ENCODE measurements at places on chromosomes 2 and 18.

- DNase-seq: no peak
Observed at GRCh38 chr18:44500808-44501610, 179.7 kb upstream of the SETBP1 start.

GRCh38 chr2:172829229-172829628, 93.6 kb downstream of the RAPGEF4 start:
- no peak for DNase-seq

DNA sequence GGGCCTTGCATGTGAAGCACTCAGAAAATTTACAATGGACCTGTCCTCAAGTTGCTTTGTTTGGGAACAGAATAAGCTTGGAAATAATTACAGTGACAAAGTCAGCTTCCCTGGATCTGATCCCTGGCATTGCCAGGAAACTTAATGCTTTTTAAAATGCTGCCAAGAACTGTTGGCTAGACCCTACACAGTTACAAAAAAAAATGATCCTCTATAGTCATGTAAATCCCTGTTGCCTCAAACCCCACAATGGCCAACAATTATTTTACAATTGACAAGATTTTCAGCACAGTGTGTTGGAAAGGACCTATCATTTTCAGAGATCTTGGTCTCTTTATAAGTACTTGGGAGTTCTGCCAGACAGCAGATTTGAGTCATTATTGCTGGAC, 470.4 kb upstream of the ACVR2A start:
- DNase-seq: no peak

DNA sequence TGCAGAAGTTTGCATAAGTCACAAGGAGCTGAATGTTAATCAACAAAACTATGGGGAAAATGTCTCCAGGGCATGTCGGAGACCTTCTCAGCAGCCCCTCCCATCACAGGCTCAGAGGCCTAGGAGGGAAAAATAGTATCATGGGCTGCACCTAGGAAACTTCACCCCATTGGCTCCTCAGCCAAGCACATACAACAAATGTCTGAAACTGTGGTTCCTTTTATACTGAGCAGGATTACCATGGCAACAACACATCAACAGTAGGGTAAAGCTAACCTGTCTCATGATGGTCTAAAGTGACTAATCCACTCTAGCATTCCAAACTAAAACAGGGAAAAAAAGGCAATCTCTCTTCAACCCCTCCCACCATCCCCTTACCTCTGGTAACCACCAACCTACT, 3.2 kb upstream of the NEMP2 start:
- DNase-seq: no peak

DNA sequence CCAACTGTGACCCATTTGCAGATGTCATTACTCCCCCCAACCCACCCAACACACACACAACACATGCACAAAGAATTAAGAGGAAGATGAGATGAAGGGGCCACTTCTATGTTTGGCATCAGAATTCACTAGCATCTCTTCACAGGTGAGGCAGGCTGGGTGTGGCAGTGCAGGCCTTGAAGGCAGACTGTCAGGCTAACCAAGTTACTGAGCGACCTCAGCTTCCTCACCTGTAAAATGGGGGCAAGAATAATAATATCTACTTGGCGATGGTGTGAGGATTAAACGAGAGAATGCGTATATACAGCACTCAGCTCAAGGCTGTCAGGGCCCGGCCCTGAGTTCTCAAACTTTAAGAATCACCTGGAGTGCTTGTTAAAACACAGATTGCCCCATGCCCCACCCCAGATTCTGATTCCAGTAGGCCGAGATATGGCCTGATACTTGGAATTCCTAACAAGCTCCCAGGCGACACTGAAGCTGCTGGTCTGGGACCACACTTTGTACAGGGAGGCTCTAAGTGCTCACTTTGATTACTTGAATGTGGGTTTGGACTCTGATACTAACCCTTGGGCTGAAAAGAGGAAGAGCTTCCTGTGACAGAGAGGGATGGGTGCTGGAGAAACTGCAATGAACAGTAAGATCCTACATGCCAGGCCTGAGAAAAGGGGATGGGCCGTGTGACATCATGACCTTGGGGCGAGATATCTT, 1.1 kb downstream of the ACTG2 start:
- no peak for DNase-seq

DNA sequence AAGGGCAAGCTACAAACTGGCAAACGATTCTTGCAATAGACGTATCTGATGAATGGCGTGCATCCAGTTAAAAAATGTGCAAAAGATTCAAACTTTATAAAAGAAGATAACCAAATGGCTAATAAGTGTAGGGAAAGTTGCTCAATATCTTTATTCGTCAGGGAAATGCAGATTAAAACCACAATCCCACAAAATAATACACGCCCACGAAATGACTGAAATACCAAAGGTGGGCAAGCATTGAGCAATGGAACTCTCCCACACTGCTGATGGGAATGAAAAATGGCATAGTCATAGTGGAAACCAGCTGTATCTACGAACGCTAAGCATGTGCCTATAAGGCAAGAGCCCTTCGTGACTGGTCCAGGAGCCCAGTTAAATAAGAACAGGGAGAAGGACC, 168.6 kb upstream of the SIX2 start:
- DNase-seq: no peak

GRCh38 chr2:106311041-106311370, 116.9 kb upstream of the UXS1 start:
- DNase-seq: no peak

GRCh38 chr2:160892204-160892603, 268.0 kb upstream of the TANK start:
- DNase-seq: no peak

- DNase-seq: no peak
Observed at GRCh38 chr2:149068225-149068995, 29.9 kb downstream of the LYPD6B start.

- DNase-seq: no peak
Observed at GRCh38 chr2:118906186-118906585, 35.8 kb upstream of the MARCO start.

DNA sequence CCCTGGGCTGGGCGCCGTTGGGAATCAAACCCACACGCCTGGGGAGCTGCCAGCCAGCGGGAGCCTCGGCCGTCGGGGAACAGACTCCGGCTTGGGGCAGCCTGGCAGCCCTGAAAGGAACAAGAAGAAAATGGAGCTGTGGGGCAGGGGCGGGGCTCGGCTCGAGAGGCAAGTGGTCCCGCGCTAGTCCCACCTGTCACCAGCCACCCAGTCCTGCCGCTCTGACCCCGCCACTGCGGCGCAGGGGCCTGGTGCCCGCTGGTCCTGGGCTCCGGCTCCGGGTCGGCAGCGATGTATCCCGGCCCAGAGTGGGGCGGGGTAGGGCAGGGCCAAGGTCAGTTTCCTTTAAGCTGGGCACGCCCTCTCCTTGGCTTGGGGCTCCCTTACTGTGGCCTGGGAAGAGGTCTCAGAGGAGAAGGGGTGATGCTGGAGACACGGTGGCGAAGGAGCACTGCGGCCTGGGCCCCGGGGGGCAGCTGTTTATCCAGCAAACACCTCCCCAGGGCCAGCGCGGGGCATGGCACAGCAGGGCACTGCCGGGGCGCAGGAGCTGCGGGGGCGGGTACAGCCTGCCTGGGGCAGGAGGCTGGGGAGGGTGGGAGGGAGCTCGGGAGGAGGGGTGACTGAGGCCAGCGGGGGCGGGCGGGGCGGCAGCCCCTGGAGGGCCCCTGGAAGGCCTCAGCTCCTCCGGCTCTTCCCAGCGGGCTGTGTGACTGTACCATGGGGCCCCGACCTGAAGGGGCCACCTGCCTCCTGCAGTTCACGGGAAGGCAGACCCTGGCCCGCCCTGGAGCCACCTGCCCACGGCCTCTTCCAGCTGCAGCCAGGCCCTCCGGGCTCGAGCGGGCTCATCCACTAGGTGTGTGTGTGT, 15.6 kb downstream of the ODC1 start:
- DNase-seq: no peak

DNA sequence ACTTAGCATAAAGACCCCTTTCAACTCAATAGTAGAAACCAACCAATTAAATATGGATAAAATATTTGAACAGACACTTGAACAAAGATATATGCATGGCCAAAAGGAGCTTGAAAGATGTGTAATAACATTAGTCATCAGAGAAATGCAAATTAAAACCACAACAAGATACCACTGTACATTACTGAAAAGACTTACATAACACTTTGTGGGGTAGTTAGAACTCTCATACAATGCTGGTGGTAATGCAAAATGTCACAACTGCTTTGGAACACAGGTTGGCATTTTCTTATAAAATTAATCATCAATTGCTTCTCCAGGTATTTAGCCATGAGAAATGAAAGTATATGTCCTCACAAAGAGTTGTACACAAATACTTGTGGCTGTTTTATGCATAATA, 60.7 kb downstream of the TTC27 start:
- DNase-seq: no peak

DNA sequence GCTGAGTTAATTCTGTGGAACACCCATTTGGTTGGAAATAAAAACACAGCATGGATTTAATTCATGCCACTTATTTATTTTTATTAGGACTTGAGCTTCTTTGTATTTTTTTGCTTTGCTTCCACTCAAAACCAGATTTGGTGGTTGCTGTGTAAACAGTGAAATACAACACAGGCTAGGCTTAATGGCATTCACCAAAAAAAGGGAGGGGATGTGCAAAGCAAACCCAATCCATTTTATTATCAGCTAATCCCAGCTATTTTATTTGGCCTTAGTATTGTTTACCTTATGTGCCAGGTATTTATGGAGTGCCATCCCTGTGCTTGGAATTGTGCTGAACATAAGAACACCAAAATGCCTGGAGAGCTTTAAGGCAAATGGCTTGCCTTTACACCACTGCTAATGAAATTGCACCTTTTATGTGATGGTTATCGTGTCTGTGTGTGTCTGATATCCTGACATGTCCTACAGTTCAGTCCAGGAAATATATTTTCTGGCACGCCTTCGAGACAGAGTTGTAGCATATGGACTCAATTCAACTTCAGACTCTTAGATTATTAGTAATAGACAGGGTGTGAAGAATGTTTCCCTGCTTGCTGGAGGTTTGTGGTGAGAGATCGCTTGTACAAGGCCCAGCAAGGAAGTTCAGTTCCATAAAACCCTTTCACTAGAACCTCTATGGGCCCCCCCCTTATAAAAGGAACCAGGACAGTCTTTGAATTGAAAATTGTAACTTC, 99.6 kb downstream of the PRPF40A start:
- no peak for DNase-seq

- no peak for DNase-seq
Observed at GRCh38 chr2:29700560-29700959, 220.8 kb downstream of the ALK start.

GRCh38 chr2:78077633-78078032, 555.5 kb upstream of the LRRTM4 start:
- no peak for DNase-seq

GRCh38 chr2:19609266-19609665, 250.8 kb upstream of the OSR1 start:
- DNase-seq: no peak

DNA sequence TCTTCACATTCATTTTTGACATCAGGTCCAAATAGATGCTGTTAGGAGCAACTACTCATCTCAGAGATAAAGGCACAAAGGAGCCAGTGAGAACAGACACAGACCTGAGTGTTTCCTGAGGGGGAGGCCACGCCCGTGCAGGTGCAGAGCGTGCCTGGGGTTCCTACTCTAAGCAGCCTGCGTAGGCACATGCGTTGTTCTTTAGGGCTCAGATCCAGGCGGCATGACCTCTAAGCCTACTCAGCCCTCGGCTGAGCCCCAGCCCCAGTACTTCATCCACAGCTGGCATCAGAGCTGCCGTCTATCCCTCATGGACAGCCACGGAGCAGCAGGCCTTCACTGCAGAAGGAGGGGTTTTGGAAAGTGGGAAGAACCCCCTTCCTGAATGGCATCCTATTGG, 54.9 kb upstream of the PXDN start:
- DNase-seq: no peak

- no peak for DNase-seq
Observed at GRCh38 chr2:6933911-6934310, 16.7 kb downstream of the RNF144A start.

GRCh38 chr2:65634304-65634703, 201.9 kb upstream of the SPRED2 start:
- no peak for DNase-seq

DNA sequence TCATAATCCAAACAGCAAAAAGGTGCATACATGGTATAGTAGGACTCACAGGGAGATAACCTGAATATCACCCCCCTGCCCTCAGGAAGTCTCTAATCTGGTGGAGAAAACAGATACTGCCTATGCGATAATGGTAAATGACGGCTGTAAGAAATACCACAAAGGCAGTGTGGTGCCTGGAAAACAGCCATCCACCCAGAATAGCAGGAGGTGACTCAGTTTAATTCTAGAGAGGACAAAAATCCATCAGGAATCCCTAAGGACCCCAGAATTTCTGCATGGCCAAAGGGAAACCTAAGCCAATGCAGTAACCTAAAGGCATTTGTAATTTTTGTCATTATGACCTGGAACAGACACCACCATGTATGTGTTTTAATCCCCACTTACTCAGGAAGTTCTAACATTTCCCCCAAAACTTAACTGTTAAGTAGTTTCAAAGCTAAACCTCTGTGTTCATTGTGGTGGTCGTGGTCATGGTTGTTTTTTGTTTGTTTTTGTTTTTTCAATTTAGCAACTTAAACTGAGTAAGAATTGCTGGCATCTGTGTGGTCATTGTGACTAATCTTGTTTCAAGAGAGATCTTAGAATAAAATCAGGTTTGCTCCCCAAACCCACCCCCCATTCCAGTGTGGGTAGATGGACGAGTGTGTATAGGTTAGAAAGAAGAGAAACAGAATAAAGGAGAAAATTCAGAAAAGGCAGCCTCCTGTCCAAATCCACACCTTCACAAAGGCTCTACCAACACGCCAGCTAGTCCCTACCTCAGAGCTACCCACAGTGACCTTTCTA, 121.5 kb upstream of the CDCA7 start:
- no peak for DNase-seq

DNA sequence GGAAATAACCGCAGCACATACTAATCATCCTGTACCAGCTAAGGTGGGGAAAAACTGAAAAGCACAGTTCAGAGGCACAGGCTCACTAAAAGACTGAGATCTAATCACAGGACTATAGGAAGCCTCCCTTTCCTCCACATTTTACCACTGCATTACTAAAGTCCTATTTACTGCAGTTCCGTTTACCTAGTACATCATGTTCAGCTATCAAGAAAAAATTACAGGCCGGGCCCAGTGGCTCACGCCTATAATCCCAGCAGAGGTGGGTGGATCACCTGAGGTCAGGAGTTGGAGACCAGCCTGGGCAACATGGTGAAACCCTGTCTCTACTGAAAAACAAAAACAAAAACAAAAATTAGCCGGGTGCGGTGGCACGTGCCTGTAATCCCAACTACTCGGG, 11.0 kb upstream of the NBEAL1 start:
- DNase-seq: no peak
